SK-N-SH treated with all-trans-retinoic acid at 6 μM for 48 hours (cell line): ENCODE measurements at places on chromosomes 6 and 20.

- no peak for ATAC-seq
Observed at GRCh38 chr20:24917056-24917455, 32.0 kb upstream of the CST7 start.

DNA sequence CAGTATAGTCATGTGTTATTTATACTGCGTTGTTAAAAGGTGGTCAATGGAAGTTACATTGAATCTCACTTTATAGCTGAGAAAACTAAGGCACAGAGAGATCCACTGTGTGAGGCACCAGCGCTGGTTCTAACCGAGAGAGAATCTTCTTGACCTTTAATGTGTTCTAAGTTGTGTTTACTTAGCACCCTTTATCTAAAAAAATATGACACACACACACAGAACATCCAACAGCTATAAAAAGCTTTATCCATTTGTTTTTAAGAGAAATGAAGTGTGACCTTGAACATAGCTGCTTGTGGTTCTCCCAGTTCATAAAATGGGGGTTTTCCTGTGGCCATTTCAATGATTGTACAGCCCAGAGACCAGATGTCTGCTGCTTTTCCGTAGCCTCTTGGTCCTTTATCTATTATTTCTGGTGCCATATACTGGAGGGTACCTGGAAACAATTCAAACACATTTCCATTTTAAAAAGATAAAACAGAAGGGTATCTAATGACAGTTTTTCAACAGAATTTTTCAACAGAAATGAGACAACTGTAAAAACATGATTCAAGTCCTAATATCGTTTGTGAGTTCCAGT lies 54.8 kb upstream of the MAP7 start:
- ATAC-seq = no peak

DNA sequence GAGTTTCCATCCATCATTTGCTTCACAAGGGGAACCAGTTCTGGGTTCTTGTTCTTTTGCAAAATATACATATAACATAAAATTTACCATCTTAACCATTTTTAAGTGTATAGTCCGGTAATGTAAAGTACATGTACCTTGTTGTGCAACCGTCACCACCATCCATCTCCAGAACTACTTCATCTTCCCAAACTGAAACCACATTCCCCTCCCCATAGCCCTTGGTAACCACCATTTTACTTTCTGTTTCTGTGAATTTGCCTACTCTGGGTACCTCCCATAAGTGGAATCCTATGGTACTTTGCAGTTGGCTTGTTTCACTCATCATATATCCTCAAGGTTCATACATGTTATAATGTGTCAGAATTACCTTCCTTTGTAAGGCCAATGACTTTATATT lies 70.3 kb upstream of the DSP start:
- no peak for ATAC-seq

DNA sequence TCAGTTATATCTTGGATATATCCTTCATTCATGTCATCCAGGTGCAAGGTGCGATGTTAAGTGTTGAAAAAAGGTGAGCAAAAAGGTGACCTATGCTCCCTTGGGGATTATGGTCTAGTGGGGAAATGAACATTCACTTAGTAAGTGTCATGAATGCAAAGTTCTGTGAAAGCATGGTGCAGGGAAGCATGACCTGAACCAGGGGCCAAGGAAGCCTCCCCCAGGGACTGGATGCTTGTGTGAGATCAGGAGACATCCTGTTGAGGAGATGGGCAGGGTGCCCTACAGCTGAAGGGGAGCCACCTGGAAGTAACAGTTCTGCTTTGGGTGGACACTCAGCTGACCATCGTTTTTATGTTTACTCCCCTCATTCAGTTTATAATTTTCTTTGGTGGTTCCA lies 179.5 kb downstream of the SYNDIG1 start:
- ATAC-seq = no peak

DNA sequence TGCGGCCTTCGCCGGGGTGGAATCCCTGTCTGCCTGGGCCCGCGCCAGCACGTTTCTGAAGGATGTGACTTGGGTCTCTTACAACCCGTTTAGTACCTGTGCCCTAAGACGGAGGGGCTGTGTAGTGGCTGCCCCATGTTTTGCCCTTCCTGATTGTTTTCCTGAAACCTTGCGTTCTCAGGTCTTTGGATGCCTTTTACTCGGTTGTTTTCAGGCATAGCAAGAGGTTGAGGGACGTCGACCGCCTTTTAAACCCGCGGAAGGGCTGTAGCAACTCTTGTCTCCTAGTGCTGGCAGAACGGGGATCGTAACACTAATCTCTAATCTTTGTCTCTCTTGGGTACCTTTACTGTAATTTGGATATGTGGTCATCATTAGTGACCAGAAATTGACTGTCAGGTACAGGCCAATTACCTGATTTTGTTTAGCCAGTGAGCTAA lies 706 bp upstream of the NANP start:
- ATAC-seq = no peak

- no peak; the same call in none of the 3 replicates for ATAC-seq
Observed at GRCh38 chr6:90575267-90575666, 11.6 kb downstream of the MAP3K7 start.

DNA sequence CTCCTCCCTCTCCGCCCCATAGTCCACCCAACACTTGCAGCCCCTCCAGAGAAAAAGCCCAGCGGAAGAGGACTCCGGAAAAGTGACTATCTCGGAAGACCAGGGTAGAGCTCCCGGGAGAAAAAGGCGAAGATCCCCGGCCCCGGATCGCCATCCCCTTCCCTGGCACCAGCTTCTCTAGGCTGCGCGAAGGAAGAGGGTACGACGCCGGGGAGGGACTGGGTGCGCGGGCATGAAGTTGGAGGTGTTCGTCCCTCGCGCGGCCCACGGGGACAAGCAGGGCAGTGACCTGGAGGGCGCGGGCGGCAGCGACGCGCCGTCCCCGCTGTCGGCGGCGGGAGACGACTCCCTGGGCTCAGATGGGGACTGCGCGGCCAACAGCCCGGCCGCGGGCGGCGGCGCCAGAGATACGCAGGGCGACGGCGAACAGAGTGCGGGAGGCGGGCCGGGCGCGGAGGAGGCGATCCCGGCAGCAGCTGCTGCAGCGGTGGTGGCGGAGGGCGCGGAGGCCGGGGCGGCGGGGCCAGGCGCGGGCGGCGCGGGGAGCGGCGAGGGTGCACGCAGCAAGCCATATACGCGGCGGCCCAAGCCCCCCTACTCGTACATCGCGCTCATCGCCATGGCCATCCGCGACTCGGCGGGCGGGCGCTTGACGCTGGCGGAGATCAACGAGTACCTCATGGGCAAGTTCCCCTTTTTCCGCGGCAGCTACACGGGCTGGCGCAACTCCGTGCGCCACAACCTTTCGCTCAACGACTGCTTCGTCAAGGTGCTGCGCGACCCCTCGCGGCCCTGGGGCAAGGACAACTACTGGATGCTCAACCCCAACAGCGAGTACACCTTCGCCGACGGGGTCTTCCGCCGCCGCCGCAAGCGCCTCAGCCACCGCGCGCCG lies 822 bp downstream of the FOXQ1 start:
- ATAC-seq = no peak

DNA sequence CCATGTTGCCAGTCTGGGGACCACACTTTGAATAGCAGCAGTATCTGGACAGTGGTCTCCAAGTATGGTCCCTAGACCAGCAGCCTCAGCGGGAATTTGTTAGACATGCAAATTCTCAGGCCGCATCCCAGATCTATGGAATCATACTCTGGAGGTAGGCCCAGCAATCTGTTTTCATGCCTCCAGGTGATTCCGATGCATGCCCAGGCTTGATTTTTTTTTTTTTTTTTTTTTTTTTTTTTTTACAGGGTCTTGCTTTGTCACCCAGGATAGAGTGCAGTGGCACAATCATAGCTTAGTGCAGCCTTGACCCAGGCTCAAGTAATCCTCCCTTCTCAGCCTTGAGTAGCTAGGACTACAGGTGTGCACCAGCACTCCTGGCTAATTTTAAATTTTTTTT lies 682 bp upstream of the SLA2 start:
- no peak for ATAC-seq

GRCh38 chr6:30890646-30891449 lies 6.5 kb downstream of the DDR1 start:
- no peak for ATAC-seq

DNA sequence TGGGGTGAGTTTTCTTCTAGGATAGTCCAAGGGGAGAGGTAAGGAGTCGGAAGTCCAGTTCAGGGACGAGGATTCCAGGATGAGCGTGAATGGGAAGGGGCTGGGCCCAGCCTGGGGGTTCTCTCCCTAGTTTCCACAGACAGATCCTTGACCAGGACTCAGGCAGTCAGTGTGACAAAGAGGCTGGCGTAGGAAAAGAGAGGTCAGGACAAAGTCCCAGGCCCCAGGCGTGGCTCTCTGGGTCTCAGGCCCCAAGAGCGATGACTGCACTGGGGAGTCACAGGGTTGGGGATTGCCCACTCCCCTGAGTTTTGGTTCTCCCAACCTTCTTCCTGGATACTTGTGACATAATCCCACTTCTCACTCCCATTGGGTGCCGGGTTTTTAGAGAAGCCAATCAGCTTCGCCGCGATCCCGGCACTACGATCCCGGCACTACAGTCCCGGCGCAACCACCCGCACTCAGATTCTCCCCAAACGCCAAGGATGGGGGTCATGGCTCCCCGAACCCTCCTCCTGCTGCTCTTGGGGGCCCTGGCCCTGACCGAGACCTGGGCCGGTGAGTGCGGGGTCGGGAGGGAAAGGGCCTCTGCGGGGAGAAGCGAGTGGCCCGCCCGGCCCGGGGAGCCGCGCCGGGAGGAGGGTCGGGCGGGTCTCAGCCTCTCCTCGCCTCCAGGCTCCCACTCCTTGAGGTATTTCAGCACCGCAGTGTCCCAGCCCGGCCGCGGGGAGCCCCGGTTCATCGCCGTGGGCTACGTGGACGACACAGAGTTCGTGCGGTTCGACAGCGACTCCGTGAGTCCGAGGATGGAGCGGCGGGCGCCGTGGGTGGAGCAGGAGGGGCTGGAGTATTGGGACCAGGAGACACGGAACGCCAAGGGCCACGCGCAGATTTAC lies 46.2 kb upstream of the TRIM26 start:
- peak; percentile 97 for ATAC-seq

DNA sequence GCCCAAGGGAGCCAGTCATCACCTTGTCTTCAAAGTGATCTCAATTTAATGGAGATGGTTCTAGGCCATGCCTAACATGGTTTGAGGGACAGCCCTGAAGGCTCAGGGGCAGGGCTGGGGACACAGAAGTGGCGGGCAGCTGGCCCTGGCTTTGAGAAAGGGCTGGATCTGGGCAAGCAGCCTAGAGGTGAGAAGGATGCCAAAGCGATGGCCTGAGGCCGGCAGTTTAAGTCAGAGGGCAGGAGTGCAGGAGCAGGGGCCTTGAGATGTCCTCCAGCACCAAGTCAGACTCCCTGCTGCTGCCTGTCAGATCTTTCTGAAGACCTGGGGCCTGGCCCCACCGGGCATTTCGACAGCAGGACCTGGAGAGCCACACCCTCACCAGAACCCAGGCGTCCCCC lies 28.4 kb upstream of the APMAP start:
- ATAC-seq = no peak

DNA sequence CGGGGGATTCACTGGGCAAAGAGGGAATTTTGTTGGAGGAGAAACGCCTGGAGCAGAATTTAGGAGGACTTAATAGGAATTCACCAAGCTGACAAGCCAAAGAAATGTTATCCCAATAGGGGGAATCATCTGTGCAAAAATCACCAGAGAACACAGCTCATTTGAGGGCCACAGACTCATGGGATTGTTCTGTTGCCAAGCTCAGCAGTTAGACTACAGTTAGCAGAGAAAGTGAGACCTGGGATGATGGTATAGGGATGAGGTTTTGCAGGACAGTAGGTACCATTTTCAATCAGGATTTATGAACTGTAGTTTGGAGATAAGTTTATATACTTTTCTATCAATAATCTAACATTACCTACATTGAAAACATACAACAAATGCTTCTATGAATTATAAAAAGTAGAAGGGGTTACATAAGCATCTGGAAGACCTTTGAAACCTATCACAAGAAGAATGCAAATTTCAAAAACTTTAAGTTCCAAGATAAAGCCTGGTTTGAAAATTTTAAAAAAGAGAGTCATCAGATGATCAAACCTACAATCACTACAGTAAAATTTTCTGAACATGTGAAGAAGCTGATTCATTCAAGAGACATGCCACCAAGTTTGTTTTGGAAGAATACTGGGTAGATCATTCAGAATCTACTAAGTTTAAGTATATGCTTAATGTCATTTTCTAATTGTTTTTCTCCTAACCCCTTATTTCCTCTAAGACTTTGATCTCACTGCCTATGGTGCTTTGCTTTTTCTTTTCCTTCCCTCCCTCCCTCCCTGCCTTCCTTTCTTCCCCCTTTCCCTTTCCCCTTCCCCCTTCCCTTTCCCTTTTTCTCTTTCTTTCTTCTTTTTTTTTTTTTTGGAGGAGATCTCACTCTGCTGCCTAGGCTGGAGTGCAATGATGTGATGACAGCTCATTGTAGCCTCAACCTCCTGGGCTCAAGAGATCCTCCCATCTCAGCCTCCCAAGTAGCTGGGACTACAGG lies 81.5 kb downstream of the KIF13A start:
- peak; percentile 59 for ATAC-seq

DNA sequence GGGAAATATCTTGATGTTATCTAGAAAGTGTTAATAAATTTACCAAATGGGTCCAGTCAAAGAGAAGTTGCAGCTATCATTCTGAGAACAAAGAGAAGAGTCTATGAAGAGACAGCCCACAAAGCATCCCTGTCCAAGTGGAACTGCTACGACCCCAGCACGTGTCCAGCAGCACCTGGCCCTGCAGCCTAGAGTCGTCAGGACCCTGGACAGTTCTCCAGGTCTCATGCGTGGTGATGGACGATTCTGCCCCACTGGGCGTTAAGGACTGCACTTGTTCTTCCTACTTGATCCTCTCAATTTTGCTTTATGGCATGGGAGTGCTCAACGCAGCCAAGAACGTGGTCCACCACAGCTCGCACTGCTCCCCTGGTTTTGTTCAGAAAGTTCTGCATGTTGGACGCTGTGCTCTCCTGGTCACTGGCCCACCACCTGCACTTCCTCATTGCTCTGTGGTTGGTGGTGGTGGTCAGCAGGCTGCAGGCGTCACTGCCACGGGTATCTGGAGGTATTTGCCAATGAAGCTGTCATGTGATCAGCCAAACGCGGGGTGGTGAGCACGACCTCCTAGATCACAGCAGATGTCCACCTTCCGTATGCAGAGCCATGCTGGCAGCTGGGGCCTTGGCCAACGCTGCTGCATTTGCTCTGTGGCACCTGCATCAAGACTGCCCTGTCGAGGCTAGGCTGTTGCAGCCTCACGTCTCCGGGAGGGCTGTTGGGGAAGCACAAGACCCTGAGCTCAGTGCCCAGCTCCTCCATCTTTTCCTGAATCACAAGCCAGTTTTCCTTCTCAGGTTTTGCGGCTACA lies 356.4 kb downstream of the CDH4 start:
- ATAC-seq = no peak

GRCh38 chr6:168724669-168725570 lies 283.9 kb downstream of the SMOC2 start:
- no peak for ATAC-seq

- ATAC-seq = no peak
Observed at GRCh38 chr6:113381232-113381631, 475.9 kb upstream of the MARCKS start.

GRCh38 chr6:150324044-150324443 lies 44.8 kb upstream of the IYD start:
- ATAC-seq = no peak

DNA sequence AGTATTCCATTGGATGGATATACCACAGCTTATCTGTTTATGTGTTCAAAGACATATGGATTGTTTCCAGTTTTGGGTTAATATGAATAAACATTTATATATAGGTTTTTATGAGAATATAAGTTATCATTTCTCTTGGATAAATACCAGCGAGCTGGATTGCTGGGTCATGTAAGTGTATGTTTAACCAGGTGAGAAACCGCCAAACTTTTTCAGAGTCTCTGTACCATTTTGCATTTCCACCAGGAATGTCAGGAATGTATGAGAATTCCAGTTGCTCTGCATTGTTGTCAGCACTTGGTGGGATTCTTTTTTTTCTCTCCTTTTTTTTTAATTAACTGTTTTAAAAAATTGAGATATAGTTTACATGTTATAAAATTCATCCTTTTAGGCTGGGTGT lies 52.1 kb downstream of the PHF20 start:
- no peak for ATAC-seq
